ENCODE measurements at places on chromosomes 6 and 20.

DNA sequence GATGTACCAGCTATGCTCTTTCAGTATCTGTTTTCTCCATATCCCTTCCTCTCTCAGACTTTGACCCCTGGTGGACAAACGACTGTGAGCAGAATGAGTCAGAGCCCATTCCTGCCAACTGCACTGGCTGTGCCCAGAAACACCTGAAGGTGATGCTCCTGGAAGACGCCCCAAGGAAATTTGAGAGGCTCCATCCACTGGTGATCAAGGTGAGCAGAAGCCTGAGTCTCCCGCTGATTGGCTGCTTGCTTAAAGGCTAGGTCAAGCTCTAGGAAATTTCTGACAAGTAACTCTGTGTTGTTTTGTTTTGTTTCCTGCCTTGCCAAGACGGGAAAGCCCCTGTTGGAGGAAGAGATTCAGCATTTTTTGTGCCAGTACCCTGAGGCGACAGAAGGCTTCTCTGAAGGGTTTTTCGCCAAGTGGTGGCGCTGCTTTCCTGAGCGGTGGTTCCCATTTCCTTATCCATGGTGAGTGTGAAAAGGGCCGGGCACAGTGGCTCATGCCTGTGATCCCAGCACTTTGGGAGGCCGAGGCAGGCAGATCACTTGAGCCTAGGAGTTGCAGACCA, 28.6 kb downstream of the C6orf89 start:
- no peak for DNase-seq

DNA sequence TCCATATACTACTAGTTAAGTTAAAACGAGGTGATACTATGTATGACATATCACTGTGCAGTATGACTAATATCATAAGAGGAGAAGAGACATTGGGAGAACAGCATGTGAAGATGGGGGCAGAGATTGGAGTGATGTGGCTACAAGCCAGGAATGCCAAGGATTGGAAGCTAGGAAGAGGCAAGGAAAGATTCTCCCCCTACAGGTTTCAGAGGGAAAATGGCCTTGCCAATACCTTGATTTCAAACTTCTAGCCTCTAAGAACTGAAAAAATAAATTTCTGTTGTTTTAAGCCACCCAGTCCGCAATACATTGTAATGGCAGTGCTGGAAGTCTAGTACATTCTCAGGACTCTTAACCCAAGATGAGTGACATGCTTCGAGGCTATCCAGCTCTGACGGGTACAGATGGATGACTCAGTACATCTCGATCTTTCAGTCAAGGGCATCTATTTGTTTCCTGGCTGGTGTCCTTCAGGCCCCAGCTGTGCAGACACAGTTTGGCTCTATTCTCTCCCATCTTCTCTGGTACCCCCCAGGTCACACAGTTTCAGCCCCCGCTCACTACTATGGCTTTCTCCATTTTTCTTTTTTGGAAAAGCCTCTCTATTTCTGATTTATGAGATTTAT, 55.5 kb upstream of the THEMIS start:
- no peak for DNase-seq

- DNase-seq, result no peak
These were observed 217.1 kb downstream of the PRL start for GRCh38 chr6:22079783-22080182.

DNA sequence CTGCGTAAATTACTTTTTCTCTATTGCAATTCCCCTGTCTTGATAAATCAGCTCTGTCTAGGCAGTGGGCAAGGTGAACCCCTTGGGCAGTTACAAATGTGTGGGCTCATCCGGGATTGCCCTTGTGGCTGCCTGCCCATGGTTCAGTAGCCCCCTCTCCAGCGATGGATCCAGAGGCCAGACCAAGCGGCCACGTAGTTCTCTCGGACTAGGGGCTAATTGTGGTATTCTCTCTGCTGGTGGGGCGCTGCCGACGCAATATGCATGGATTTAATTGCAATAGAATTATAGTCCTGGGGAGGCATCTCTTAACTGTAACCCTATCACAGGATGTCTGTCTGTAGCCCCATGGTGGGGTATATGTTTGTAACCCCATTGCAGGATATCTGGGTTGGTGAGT, 64.3 kb upstream of the UNC93A start:
- DNase-seq, result no peak

DNA sequence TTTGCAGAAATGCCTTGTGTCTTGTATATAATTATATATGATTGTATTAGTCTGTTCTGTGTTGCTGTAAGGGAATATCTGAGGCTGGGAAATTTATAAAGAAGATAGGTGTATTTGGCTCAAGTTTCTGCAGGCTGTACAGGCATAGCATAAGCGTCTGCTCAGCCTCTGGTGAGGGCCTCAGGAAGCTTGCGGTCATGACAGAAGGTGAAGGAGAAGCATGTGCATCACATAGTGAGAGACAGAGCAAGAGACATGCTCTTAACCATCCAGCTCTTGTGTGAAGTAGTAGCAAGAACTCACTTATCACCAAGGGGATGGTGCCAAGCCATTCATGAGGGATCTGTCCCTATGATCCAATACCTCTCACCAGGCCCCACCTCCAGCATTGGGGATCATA, 6.5 kb downstream of the DCBLD1 start:
- DNase-seq, result no peak

DNA sequence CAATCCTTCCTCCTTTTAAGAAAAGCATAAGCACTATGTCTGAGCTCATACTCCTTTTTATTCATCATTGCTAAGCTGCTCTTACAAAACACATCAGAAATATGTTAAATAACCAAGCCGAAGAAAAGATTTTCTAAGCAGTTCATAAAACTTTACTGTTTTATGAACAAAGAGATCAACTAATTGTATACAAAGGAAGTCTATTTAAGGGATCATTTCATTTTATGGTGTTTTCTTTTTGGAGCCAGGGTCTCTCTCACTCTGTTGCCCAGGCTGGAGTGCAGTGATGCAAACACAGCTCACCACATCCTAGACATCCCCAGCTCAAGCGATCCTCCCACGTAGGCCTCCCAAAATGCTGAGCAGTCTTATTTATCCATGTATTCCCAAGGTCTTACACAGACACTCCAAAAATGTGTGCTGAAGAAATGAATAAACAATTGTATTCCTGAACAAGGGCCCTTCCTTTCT, 9.3 kb downstream of the NUDT3 start:
- no peak for DNase-seq

GRCh38 chr6:14075095-14075503, 42.5 kb upstream of the CD83 start:
- DNase-seq, result no peak

- no peak for DNase-seq
These were observed 493.1 kb upstream of the FLRT3 start for GRCh38 chr20:14830466-14830865.

- DNase-seq, result no peak
These were observed 332.5 kb downstream of the TFAP2A start for GRCh38 chr6:10082385-10082784.

DNA sequence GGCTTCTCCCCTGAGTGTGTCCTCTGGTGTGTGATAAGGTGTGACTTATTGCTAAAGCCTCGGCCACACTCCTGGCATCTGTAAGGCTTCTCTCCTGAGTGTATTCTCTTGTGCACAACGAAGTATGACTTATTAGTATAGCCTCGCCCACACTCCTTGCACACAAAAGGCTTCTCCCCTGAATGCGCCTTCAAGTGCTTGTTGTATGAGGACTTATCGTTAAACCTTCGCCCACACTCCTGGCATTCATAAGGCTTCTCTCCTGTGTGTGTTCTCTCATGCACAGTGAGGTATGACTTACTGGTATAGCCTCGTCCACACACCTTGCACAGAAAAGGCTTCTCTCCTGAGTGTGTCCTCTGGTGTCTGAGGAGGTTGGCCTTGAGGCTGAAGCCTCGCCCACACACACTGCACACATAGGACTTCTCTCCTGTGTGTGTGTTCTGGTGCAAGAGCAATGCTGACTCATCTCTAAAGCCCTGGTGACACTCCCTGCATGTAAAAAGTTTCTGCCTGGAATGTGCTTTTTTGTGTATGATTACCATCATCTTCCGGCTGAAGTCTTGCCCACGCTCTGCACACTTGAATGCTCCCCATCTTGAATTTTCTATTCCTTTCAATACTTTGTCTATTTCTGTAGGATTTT, 20.4 kb downstream of the ZNF337 start:
- no peak for DNase-seq

DNA sequence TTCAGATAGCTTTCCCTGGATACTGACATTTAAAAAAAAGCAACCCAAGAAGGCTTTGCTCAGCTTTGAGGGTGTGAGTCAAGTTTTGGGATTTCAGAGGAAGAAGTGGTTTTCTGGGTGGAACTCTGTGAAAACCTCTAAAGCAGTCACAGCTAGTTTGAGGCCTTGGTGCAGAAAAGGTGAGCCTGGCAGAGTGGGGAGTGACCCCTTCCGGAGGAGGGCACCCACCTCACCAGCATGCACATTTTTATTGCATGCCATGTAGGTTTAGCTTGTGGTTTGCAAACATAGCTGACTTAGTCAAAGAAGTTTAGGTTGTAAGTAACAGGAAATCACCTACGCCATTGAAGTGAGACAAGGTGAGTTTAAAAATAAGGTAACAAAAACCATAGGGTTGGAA, 146.8 kb upstream of the PMEPA1 start:
- DNase-seq, result no peak

DNA sequence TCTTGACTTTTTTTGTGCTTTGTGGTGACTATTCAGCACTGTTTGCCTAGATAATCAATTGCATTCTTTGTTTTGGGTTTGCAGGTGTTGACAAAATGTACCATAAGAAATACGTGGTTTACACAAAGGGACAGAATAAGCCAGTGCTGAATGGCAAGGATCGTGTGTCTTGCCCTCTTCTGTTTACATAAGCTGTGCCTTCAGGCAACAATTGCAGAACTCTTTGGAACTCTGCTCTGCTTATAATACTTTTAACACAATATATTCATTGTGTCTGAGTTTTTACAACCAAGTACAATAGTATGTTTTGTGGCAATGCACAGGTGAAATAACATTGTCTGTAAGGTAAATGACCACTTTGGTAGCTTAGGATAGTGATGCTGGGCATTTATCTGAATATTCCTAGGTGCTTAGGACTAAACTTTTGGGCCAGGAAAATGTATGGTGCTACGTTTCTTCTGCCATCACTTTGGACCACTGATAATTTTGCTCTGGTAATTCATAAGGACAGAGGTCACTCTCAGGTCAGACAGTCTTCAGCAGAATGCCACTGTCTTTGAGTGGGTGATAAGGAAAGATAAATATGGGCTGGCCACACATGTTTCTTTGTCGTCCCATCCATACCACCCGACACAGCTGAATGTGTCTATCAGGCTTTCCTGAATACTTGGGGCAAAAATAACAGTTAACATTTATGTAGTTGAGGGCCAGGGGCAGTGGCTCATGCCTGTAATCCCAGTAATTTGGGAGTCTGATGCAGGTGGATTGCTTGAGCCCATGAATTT, 344.6 kb upstream of the IMPG1 start:
- DNase-seq, result no peak

- no peak for DNase-seq
These were observed 559.8 kb downstream of the CDH26 start for GRCh38 chr20:60518022-60518421.

DNA sequence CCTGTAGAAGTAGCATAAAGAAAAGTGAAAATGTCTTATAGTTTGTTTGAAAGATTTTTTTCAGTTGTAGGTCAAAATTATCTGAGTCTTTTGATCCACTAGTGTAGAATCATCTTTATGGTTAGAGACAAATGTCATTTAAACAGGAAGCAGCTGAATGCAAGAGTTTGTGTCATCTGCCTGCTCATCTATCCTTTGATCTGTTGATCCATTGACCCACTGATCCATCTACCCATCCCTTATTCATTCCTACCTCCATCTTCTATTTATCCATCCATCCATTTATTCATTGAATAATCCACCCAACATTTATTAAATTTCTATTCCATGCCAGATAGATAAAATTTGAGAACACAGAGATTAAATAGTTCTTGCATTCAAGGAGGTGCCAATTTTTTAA, 62.6 kb downstream of the MKKS start:
- DNase-seq, result no peak

DNA sequence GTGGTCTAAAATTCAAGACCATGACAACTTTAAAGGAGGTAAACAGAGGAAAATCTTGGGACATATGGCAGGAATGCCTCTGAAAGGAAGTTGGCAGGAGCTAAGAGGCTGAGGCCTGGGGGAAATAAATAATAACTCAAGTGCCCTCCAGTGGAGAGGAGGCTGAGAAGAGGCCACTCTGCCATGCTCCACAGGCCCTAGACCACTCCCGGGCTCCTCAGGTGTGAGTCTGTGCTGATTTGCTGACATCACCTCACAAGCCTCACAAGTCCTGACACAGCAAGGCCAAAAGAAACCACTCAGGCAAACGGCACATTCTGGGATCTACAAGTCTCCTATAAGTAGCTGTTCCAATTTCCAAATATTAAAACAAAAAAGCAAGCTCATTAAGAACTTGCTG, 91.0 kb upstream of the RIPOR2 start:
- DNase-seq, result no peak

DNA sequence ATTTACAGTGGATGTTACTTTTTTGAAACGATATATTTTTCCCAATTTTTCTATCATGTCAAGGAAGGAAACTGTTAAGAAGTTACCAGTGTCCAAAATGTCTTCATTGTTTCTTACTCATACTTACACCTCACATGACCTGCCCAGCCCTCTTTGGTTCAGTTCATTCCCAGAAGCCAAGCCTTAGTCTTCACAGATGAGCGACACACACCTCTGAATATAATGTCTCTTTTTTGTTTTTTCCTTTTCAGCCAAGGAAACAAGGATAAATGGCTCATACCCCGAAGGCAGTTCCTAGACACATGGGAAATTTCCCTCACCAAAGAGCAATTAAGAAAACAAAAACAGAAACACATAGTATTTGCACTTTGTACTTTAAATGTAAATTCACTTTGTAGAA, 225.2 kb downstream of the SMOC2 start:
- DNase-seq, result no peak

DNA sequence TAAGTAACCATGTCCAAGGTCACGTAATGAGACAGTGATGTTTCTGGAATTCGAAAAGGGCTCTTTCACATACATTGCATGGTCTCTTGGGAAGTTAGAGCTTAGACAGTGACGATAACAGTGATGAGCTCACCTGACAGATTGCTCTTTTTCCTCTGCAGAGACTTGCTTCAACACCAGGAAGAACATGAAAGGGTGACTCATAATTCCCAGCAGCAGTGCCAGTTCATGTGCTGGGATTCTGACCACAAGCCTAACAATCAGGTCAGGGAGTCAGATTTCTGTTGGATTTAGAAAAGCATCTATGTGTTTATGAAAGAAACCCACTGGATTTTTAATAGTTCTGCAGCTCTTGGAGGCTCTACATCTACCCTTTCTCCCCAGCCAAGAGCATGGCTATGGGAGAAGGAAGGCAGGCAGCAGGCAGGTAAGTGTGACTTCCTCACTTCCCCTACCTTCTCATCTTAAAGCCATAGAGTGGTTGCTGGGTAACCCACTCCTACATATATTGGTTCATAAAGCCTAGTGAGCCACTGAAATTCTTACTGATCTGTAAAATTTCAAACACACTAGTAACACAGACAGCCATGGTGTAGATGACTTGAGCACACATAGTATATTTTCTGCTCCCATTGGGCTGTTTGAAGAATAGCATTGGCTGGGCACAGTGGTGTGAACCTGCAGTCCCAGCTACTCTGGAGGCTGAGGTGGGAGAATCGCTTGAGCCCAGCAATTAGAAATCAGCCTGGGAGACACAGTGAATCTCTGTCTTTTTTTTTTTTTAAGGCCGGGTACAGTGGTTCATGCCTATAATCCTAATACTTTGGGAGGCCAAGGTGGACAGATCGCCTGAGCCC, 44.4 kb upstream of the LOC128125822 start:
- no peak for DNase-seq

GRCh38 chr6:142167071-142167470, 20.0 kb downstream of the VTA1 start:
- DNase-seq, result no peak

All from stimulated activated CD8-positive, alpha-beta memory T cell treated with anti-CD3 and anti-CD28 coated beads, Interleukin-7, amount 100 ng/mL, for 1 hour (primary cell).